ENCODE measurements at places on chromosomes 2 and 18.

GRCh38 chr2:172415157-172415864, 12.1 kb upstream of the ITGA6 start:
- no peak for DNase-seq

- DNase-seq, result no peak
These were observed 495 bp downstream of the TMEM169 start for GRCh38 chr2:216082117-216082711.

DNA sequence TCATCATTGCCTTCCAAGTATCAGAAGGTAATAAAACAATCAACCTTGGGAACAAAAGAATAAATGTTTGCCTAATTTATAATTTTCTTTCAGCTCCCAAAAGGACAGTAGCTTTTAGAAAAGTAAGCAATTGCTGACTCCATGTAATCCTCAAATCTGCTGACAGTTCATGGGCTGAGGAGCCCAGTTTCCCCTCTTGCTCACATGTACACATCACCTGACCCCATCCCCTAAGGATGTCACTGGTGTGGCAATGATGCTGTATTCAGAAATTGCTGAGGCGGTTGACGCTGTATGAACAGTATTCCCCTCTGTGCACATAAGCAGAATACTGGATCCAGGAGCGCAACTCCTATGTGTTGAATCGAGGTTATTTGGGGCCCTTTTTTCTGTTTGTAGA, 56.1 kb upstream of the LYPD1 start:
- no peak for DNase-seq

- DNase-seq, result peak; percentile 71
These were observed 19.2 kb downstream of the MOGAT1 start for GRCh38 chr2:222690564-222691200.

DNA sequence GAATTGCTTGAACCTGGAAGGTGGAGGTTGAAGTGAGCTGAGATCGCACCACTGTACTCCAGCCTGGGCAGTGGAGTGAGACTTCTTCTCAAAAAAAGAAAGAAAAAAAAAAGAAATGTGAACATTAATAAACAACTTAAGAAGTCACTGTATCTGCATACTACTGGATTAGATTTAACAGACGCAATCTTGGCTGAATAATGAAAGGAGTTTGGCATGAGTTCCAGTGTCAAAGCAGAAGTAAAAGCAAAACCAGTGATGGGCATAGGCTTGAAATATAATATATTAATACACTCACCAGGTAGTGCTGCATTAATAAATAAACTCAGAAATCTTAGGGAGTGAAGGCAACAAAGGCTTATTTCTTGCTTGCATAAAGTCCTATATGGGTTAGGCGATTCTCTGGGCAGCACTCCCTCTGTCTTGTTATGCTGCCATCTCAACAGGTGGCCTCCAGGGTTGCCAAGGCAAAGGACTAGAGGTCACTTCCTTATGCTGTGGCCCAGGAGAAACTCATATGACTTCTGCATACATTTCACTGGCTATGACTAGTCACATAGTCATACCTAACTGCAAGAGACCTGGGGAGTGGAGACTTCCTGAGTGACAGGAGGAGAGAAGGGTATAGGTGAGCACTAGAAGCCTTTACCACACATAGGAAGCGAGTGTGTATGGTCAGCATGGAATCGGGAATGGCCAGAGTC, 296.2 kb upstream of the SPRED2 start:
- DNase-seq, result no peak

GRCh38 chr2:230330725-230331124, 3.7 kb downstream of the SP140L start:
- no peak for DNase-seq

DNA sequence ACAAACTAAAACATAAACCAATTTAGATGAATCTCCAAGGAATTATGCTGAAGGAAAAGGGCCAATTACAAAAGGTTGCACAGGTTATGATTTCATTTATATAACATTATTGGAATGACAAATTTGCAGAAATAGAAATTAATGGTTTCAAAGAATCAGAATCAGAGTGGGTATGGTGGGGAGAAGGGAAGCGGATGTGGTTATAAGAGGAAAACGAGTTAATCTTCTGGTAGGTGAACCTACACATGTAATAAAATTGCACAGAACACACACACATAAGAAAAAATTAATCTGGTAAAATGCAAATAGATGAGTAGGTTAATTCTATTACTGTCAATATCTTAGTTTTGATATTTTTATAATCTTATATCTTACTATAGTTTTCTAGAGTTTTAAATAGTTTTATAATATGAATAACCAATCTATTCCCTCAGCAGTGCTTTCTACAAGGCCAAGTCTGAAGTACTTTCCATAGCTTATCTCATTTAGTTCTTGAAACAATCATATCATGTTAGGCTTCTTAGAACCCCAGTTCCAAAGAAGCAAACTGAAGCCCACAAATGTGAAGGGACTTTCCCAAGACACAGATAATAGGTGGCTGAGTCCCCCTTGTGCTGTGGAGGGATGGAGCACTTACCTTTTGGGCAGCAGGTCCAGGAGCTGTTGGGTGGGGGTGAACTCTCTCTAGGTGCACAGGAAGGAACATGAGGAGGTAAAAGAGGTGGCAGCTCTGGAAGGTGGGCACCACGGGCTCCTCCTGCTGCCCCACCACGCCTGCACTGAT, 31.5 kb downstream of the ZNF519 start:
- no peak for DNase-seq

GRCh38 chr2:178796079-178796677, 11.0 kb downstream of the TTN start:
- no peak for DNase-seq

- no peak for DNase-seq
These were observed 212.6 kb downstream of the SH3RF3 start for GRCh38 chr2:109341355-109342255.

GRCh38 chr2:37282746-37283145, 41.9 kb downstream of the PRKD3 start:
- no peak for DNase-seq

GRCh38 chr18:50410894-50411293, 36.0 kb downstream of the SKA1 start:
- DNase-seq, result no peak

DNA sequence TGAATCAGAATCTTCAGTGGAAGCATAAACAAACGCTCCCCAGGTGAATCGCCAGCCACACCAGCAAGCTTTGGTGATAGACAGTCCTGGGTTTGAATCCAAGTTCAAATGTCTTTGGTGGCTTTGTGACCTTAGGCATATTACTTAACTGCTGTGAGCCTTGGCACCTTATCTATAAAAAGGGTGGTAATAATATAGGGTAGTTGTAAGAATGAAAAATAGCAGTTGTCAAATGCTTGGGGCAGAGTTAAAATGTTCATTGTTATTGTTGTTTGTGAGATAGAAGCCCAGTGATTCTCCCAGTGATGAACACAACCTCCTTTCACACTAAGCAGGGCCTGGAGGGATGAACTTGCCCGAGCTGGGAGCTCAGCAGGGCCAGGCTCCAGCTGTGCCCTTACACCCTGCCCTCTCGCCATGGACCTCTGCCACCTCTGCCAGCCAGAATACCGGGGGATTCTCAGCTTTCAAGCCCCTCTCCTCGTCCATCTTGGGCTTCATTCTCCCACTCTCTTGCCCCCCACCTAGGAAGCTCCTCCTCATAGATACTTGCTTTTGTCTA, 6.1 kb upstream of the TMBIM1 start:
- no peak for DNase-seq

- DNase-seq, result no peak
These were observed 262.8 kb downstream of the PTH2R start for GRCh38 chr2:208669394-208669793.

DNA sequence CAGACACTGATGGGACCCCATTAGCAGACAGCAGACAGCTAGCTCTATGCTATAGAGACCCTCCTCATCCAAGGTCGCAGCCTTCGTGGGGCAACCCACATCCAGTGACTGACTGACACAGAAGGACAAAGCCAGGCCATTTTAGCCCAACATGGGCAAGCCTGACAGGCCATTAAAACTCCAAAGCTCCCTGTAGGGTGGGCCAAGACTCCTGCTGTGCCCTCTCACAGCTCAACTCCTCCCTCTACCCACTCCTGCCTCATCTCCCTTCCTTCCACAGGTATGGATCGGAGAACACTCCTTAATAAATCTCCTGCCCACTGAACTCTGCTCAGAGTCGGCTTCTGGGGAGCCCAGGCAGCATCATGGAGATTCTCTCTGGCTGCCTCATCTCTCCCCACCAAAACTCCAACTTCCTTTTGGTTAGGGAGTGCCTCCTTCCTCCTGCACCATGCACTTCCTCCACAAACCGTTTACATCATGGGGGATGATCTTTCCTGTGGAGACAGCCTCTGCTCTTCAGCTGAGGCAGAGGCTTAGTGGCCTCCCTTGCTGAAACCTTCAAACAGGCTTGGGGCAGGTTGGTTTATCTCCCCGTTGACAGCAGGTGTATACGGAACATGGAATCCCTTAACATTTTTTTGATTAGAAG, 86.5 kb downstream of the ACTR3 start:
- DNase-seq, result no peak

- DNase-seq, result no peak
These were observed 22.3 kb upstream of the ERICH2 start for GRCh38 chr2:170747921-170748320.

GRCh38 chr2:129438501-129439057, 540.9 kb upstream of the RAB6C start:
- no peak for DNase-seq

DNA sequence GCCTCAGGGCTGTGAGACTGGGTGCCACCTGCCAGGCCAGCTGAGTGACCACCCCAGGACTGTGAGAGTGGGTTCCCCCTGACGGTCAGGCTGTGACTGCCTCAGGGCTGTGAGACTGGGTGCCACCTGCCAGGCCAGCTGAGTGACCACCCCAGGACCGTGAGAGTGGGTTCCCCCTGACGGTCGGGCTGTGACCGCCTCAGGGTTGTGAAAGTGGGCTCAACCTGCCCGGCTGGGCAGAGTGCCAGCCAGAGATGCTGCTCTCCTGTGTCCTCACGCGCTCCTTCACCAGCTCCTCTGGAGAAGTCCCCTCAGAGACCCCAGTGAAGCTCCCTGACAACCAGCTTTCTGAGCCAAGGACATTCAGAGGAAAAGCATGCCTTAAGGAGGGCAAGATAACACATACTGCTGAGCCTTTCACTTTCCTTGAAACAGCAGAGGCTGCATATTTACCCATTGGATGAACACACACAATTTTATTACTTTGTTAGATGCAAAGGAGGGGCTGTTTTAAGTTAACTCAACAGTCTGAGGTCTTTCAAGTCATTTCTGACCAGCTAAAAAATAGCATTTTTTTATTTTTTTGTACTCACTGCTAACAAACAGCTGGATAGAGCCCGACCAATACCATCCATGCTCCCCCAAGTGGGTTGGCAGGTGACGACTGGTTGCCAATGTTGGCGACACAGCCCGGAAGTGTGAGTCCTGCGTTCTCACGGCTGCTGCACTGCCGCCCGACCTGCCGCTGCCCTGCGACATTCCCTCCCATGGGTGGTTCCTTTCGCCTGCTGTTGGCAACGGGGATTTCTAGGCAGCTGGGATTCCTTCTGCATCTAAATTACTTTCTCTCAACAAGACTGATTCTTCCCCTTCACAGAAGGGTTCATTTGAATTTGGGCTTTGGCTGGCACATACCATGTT, 70.7 kb downstream of the NDUFA10 start:
- DNase-seq, result no peak

- DNase-seq, result no peak
These were observed 213.4 kb downstream of the STK39 start for GRCh38 chr2:168033966-168034365.

- no peak for DNase-seq
These were observed 198.5 kb downstream of the UBE2E3 start for GRCh38 chr2:181178823-181179412.

DNA sequence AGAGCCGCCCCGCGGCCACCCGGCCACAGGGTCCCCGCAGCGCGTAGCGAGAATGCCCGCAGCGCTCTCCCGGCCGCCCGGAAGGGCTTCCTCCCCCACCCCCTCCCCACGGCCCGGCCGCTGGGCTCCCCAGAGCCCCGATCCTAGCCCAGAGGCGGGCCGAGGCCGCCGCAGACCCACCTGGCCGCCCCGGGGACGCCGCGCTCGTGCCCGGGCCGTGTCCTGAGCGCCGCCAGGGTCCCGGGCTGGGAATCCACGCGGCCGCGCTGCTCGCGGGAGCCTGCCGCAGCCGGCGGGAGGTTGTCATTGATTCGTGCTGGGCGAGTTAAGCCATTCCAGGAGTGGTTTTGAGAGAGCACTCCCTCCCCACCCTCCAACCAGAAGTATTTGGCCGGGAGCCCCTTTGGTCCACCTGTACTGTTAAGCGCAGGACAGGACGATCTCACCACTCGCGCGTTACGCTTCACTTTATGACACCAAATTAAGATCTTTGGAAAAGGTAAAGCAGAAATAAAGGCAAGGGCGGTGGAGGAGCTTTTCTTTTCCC, 206.4 kb upstream of the SMAD2 start:
- DNase-seq, result no peak

- no peak for DNase-seq
These were observed 4.3 kb upstream of the ARHGEF4 start for GRCh38 chr2:130832296-130832940.

- DNase-seq, result no peak
These were observed 62.0 kb downstream of the ASXL2 start for GRCh38 chr2:25816249-25816648.

DNA sequence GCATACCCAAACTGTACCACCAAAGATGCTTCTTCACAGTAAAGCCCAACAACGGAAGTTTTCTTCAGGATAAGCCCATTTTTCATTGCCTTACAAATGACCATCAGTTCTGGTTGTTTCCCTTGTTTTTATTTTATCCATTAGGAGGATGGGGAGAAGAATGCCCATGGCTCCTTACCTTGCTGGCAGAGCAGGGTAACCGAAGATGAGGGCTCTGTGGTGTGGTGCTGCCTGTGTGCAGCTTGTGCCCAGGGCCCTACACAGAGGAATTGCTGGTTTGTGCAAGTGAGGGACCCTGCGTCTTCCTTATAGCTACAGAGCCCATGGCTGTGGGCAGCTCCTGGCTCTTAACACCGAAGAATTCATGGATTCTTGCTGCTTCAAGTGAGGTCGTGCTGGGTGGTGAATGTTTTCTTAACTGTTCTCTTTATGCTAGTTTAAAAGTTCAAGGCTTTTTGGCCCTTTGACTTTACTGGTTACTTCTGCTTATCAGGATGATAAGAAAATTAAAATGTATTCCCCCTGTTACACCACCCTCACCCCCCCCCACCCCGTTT, 110.6 kb downstream of the MAP4K4 start:
- no peak for DNase-seq

GRCh38 chr2:240596491-240596931, 10.0 kb downstream of the CAPN10 start:
- peak; percentile 16 for DNase-seq

- no peak for DNase-seq
These were observed 16.9 kb upstream of the RNU4ATAC start for GRCh38 chr2:121513597-121514333.

- peak; percentile 72 for DNase-seq
These were observed 6.5 kb upstream of the WNT6 start for GRCh38 chr2:218852911-218853667.

- DNase-seq, result no peak
These were observed 26.8 kb upstream of the SP3 start for GRCh38 chr2:173991856-173992588.

DNA sequence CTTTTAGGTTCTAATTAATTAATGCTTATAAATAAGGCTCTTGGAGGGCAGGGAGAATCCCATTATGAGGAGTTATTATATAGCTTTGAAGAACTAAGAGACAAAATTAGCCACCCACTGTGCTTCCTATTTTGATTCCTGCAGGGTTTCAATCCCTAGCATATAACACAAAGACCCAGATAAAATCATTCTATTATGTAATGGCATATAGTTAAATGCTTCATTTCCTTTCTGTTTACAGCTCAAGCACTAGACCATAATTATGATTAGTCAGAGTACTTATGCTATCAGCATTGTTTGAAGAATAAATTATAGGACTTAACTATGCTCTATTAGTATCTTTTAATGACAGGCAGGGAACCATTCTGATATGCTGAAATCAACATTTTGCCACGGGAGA, 9.1 kb downstream of the GPR155 start:
- no peak for DNase-seq
